ENCODE measurements at places on chromosomes 3 and 15. TPM values are rescaled to one million over a fixed set of nuclear protein-coding genes. Genes with fewer than 3 reads are reported as not detected.

GRCh38 chr15:59548501-59549226, 62.9 kb upstream of the GCNT3 start:
- DNase-seq = no peak

The CRABP1 gene
- total RNA-seq = 0.84 TPM

- no peak for DNase-seq
Measured at GRCh38 chr3:99475229-99475628, 163.2 kb upstream of the COL8A1 start.

DNA sequence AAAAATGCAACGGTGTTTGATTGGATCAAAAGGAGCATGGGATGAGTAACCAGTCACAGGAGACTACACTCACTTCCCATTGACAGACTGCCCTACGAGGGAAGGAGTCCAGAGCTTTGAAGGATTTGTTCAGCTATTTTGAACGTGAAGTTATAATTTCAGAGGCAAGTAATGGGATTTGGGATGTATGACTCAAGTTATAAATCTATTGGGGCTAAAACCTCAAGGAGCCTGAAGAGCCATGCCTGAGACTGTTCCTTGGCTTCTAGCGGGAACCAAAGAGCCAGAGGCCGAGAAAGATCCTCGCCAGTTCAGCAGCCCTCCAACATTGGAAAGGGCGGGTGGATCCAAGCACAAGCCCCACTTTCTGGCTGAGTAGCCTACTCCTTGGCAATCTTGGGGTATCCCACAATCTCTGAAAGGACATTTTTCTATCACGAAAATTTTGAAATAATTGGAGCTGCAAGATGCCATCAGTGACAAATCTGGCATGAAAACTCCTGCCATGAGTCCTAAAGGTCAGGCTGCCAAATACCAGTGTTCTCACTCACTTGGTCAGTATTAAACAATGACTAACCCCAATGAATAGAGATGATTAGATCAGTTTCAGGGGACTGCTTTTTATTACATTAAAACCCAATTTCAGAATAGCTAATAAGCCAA, 48.6 kb upstream of the SLCO2A1 start:
- DNase-seq = peak; percentile 84

The CYP1A2 gene
- not detected for total RNA-seq

GRCh38 chr15:74406992-74407705, 26.6 kb downstream of the SEMA7A start:
- no peak for DNase-seq

DNA sequence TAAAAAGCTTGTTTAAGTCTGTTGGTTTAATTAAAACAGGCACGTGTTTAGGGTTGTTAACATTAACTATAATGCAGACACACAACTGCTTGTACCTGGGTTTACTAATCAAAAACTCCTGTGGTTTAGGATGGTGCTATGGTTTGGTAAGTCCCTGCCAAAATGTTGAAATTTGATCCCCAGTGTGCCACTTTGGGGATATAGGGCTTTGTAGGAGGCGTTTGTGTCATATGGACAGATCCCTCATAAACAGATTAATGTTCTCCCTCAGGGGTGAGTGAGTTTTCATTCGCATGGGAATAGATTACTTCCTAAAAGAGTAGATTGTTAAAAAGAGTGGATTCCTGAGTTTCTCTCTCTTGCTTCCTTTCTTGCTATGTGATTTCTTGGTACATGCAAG, 18.7 kb upstream of the GK5 start:
- no peak for DNase-seq

The CNOT10 gene
- 28.2 TPM for total RNA-seq

- no peak for DNase-seq
Measured at GRCh38 chr3:121896823-121897222, 2.6 kb downstream of the SLC15A2 start.

The RAB11A gene
- 451 TPM for total RNA-seq

The TP63 gene
- total RNA-seq = 300 TPM

DNA sequence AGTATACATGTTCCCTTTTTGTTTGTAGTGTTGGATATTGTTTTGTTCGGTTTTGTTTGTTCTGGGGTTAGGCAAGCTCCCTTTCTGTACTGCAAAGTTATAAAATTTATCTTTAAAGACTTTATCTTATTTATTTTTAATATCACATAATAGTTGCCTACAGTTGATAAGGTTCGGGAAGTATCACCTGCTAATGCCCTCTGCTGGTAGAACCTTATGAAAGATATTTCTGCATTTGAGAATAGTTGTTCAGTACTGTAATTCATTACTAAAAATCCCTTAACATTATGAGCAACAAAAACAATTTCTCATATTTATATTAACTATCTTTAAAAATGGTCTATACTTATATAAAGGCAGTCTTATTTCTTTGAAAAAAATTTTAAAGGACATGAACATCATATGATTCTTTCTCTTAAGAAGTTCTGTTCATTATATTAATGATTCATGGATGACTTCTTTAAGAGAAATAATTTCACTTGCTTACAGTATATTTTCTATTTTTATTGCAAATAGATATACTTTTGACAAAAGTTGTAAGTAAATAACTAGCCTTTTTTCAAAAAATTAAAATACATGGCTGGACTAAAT, 1126.8 kb downstream of the SI start:
- DNase-seq = no peak

The FBXL22 gene
- 4.2 TPM for total RNA-seq

- no peak for DNase-seq
Measured at GRCh38 chr15:92095693-92096092, 242.2 kb downstream of the SLCO3A1 start.

The OIP5 gene
- total RNA-seq = 1.5 TPM

DNA sequence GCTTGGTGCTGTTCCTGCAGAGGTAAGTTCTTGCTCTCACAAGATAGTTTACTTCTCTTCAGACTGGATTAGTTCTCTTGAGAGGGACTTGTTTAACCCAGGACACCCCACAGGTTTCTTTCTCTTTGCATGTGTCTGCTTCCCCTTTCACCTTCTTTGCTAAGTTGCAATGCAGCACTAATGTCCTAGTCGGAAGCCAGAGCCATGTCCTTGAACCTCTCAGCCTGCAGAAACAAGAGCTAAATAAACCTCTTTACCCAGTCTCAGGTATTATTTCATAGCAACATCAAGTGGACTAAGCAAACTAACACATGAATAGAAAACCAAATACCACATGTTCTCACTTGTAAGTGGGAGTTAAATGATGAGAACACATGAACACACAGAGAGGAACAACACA, 915.2 kb downstream of the NSUN3 start:
- DNase-seq = no peak

GRCh38 chr3:29486096-29486495, 205.2 kb downstream of the RBMS3 start:
- DNase-seq = no peak

GRCh38 chr3:123769356-123769743, 114.8 kb downstream of the MYLK start:
- peak; percentile 45 for DNase-seq

GRCh38 chr3:144652573-144652972, 681.0 kb downstream of the DIPK2A start:
- DNase-seq = no peak
